ENCODE measurements at places on chromosomes 11 and 22.

GRCh38 chr11:61516675-61517572 is 8.4 kb downstream of the LRRC10B start:
- DNase-seq: peak; percentile 62

DNA sequence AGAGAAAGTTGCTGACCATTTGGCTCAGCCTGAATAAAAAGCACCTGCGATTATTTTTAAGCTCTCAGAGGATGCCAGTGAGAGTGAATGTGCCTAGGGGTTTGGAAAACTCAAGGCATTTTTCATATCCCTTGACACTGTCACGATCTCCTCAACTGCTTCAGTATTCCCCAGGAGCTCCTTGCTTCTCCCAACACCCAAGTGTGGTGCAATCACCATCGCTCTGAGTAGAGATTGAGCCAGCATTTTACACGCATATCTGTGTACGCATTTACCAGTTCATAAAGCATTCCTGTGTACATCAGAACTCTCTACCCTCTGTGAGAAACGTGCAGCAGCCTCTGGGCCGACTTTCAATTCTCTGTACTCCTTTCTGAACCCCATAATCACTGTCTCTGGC is 1.3 kb downstream of the SRRD start:
- no peak for DNase-seq

- no peak for DNase-seq
Measured at GRCh38 chr22:20204806-20205205, 54.0 kb upstream of the CCDC188 start.

- no peak for DNase-seq
Measured at GRCh38 chr11:20000351-20001134, 159.7 kb downstream of the DBX1 start.

DNA sequence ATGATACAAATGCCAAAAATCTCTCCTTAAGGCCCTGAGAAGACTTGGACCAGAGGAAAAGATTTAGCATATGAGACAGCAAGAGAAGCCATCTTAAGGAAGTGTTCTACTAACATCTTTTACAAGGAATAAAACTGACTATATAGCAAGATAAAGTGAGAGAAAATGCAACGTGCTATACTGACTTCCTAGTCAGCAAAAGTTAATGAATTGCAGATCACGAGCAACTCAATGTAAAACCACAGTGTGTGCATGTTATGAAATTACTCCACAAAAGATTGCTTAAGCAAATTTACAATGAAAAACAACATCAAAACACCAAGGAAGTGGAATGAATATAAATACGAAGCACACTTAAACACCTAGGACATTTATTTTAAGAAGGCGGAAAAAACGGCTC is 187.5 kb downstream of the CADM1 start:
- DNase-seq: no peak

DNA sequence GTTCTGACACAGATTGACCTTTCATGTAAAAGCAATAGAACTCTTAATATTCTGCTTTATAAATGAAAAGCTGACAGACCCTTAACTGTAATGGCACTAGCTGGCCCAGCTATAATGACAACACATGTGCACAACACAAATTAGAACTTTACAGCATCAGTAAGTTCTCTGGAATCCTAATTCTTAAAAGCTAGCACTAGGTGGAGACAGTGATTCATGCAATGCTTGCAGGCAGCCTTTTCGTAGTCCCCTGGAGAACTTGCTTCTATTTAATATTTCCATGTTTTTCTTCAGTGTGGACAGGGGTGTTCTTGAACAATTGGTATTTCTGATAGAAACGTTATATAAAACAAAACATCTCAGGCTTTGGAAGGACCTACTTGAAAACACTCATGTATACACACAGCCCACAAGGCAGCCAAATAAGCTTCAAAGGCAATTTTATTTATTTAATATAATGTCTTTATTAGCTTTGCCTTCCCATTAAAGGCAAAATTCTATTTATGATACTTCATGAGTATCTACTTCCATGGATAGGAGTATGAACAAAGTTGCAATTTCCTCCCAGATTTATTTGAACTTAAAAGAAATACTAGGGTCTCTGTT is 374.3 kb upstream of the MPPED2 start:
- DNase-seq: no peak

- no peak for DNase-seq
Measured at GRCh38 chr11:134022748-134023147, 46.1 kb upstream of the JAM3 start.

- DNase-seq: no peak
Measured at GRCh38 chr22:28032861-28033260, 113.8 kb upstream of the PITPNB start.

- DNase-seq: no peak
Measured at GRCh38 chr11:3160252-3161031, 4.7 kb downstream of the OSBPL5 start.

GRCh38 chr11:40417627-40418026 is 1041.8 kb downstream of the LRRC4C start:
- DNase-seq: no peak

DNA sequence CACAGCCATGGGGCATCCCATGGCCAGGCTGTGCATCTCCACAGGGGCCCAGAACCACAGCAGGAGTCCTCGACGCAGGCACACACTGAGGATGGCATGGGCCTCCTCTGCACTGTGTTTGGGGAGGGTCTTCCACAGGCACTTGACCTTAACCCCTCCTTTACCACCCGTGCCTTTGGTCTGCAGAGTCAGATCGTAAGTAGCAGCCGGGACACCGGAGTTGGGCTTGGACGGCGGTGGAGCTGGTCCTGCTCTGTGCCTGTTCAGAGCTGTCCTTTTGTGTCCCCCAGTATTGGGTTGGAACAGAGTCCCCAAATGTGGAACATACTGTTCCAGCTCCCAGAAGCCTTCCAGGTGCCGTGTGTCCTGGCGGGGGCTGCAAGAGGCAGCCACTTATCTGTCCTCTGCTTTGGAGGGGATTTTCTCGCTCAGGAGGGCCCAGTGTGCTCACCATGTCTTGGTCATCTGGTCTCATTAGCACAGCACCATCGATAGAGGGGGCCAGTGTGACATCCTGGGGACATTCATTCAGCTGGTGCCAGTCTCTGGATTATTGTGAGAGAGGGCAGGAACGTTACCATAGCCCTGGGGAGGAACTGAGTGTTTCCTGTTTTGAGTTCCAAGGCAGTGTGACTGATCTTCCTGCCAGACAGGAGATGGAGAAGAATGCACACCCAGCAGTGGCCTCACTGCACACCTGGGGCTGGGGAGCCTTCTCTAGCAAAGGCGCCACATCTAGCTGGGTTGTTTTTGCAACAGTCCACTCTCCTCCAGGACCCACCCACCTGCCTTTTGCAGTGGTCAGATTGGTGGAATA is 12.4 kb downstream of the CRELD2 start:
- no peak for DNase-seq

DNA sequence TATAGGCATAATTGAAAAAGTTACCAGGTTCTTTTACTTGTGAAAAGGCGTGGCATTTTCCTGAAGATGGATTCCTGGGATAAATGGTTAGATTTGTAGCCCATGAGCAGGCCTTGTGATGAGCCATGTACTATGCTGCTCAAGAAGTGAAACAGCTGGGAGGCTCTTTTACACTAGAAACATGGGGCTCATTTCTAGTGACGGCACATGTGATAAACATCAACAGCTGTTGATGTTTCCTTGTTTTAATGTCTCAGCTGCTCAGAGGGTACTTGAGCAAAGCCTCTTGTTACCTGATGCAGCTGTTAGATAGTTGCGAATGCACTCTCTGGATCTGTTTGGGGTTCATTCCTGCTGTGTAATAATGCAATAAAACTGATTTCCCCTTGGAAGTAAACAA is 396.8 kb downstream of the GUCY1A2 start:
- no peak for DNase-seq

GRCh38 chr11:117002639-117003299 is 95.5 kb downstream of the SIK3 start:
- no peak for DNase-seq

DNA sequence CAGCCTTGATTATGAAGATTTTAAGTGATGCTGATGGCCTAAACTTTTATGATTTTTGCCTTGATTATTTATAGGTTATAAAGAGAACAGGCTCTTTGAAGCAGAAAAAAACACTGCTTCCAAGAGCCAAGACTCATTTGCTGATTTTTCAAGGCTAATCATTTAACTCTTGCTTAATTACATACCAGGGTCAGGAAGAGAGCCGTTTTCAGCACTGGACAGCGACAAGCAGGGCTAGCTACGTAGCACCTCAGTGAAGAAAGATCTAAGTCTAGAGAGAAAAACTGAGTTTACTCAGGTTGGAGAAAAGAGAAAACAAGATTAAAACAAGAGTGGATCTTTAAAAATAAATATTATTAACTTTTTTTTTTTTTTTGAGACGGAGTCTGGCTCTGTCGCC is 615.4 kb upstream of the B3GAT1 start:
- DNase-seq: no peak

GRCh38 chr11:99887481-99887880 is 799.6 kb upstream of the ARHGAP42 start:
- DNase-seq: no peak

DNA sequence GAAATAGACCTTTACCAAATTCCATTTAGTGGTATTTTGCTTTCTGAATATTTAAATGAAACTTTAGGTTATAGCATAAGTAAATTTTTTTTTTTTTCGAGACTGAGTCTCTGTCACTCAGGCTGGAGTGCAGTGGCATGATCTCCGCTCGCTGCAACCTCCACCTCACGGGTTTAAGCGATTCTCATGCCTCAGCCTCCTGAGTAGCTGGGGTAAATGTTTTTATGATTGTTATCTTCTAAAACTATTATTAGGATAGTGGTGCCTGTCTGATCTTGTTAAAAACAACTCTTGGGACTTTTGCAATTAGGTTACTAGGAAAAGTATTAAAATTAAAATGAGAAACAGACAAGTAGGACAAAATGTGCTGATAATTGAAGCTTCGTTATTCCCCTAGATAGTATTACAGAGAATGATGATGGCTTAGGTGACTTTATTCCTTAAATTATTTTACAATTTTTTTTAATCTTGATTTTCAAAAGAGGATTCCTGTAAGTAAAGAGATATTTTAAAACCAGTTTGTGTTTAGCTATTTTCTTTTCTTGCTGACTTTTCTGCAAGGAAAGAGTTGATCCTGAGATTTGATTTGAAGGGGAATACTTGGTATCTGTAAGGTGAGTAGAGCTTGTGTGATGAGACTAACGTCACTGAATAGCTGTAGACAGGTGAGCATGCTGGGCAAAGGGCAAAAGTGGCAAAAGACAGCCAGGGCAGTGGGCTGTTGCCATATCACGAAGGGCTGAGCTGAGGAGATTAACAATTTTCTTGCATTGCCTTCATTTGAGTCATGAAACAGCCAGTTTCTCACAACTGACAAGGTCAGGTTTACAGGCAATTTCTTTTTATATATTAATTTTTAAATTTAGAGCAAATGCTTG is 20.8 kb downstream of the CRKL start:
- DNase-seq: no peak

DNA sequence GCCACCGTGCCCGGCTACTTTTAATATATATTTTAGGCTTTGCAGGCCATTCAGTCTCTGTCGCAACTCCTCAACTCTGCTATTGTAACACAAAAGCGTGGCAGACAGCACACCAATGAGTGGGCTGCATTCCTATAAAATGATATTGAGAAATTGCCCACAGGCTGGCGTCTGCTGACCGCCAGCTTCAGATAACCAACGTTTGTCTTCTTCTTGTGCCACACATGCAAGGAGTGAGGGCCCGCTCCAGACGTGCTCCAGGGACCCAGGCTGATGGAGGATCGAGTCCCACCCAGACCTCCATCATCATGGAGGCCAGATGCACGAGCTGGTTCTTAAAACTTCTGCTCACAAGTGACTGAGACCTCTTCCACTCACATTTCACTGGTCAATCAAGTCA is 35.4 kb upstream of the LINC01488 start:
- DNase-seq: no peak

DNA sequence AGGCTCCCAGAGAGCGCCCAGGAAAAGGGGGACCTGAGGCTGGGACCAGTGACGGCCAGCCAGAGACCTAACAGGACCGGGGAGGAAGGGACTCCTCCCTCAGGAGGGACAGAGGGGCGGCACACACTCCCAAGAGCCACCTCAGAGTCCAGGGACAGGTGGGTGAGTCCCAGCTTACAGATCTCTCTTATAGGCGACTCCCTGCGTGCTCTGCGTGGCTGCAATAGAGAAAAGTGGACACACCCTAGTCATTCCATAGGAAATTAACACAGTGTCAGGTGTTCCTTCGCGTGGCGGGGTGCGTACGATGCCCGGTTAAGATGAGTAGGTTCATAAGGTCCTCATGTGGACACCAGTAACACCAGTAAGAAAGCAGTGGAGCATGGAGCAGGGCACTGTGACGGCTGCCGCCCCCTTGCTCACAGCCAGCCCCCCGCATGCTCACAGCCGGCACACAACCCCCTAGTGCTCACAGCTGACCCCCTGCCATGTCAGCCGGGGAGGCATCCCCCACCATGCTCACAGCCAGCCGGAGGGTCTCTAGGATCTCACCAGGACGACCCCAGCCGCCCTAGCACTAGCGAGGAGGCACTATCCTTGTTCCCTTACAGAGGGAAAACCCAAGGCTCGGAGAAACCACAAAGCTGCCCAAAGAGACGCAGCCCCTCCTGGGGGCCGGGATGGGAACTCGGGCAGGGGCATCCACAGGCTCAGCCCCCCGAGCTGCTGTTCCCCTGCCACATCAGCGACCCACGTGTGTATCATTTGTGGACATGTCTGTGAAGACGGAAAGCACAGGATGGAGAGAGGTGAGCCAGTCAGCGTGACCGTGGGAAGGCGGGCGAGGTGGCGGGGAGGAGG is 426.8 kb downstream of the TBC1D22A start:
- no peak for DNase-seq

- no peak for DNase-seq
Measured at GRCh38 chr22:25837288-25837900, 95.4 kb downstream of the MYO18B start.

DNA sequence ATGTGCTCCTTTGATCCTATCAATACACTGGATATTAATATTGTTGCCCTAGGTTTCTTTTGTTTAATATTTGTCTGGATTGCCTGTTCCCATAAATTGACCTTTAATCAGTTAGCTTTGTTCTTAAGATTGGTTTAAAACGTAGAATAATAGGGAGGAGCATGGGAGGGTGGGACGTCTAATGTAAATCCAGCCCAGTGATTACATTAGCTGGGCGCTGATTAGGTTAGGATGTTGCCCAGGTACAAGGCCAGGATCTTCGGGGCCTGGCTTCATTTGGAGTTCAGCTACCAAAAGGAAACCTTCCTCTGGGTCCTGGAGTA is at the start of gene SRSF8:
TSS of gene SRSF8 (plus strand) at position 204 of the 323 bp plus-strand sequence. CDS start 308 bp downstream, outside the sequence.
- no peak for DNase-seq

DNA sequence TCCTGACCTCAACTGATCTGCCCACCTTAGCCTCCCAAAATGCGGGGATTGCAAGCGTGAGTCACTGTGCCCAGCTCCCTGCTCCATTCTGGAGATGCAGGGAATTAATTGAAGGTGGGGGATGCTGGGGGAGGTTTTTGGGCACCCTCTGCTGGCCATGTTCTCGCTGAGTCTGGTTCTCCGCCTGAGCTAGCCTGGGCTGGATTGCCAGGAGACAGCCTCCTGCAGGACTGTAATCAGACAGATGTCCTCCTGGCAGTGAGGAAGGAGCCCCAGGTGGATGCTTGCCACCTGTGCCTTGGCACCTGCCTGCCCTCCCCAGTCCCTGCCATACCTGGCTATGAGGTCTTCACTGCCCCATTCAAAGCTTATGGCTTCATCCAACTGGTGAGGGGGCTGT is 5.4 kb downstream of the MTFP1 start:
- DNase-seq: no peak

- no peak for DNase-seq
Measured at GRCh38 chr11:103257360-103257759, 148.1 kb downstream of the DYNC2H1 start.

GRCh38 chr11:109972939-109973338 is 120.3 kb upstream of the ZC3H12C start:
- DNase-seq: no peak

- DNase-seq: no peak
Measured at GRCh38 chr11:83120327-83120726, 36.6 kb upstream of the PCF11 start.
